ENCODE measurements at places on chromosomes 7 and 10.

DNA sequence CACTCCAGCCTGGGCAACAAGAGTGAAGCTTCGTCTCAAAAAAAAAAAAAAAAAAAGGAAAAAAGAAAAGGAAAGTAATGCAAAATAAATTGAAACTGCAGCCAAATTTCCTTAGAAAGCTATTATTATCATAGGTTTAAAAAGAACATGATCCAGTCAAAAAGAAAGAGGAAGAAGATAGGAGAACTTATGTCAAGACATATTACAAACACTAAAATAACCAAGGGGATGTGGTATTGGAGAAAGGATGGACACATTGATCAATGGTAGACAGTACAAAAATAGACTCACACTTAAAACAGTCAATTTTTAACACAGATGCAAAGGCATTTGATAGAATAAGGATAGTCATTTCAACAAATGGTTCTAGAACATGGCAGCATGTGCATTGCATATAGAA lies 27.3 kb upstream of the PFKP start:
- DNase-seq: no peak

DNA sequence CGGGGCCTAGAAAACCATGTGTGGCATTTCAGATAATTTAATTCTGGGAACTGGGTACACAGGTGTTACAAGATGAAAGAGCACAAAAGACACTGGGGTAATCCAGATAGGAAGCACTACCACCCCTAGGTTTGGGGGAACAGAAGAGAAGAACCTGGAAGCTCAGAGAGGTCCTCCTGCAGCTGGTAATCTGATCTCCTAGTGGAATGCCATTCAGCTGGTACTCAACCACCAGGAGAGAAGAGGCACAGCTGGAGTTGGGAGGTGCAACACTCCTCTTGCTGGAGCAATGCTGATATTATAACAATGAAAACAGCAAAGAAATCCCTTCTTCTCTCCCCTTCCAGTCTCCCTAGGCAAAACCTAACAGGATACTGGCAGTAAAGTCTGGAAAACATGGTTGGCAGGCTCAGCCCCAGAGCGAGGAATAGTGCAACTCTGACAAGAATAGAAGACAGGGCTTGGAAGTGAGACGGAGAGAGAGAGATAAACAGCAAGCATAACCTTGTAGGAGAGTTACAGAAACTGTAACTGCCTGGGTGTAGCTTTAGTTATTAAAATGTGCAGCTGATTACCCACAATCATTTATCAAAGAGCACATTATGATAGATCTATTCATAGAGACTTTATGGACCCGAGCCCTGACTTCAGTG lies 35.0 kb downstream of the NRF1 start:
- DNase-seq: no peak

- no peak for DNase-seq
Measured at GRCh38 chr10:52466464-52466863, 152.4 kb downstream of the DKK1 start.

- no peak for DNase-seq
Measured at GRCh38 chr7:104985259-104985617, 28.8 kb upstream of the KMT2E start.

GRCh38 chr10:71112138-71112785 lies 100.1 kb upstream of the UNC5B start:
- DNase-seq: no peak

DNA sequence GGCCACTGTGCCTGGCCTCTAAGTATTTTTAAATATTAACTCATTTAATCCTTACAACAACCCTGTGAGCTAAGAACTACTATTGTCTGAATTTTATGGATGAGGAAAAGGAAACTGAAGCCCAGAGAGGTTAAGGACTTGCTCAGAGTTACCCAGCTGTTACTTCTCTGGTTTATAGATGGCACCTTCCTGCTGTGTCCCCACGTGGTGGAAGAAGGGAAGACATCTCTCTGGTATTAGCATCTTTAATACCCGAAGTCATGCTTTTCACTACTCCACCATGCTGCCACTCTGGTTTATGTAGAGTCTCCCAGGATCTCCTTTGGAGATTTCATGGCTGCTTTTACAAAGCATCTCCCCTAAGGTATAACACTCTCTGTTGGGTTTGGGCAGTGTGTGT lies 105.5 kb upstream of the MKLN1 start:
- no peak for DNase-seq

- DNase-seq: no peak
Measured at GRCh38 chr7:158811461-158811860, 17.8 kb downstream of the ESYT2 start.

- DNase-seq: no peak
Measured at GRCh38 chr10:13839030-13839429, 252.3 kb downstream of the PRPF18 start.

DNA sequence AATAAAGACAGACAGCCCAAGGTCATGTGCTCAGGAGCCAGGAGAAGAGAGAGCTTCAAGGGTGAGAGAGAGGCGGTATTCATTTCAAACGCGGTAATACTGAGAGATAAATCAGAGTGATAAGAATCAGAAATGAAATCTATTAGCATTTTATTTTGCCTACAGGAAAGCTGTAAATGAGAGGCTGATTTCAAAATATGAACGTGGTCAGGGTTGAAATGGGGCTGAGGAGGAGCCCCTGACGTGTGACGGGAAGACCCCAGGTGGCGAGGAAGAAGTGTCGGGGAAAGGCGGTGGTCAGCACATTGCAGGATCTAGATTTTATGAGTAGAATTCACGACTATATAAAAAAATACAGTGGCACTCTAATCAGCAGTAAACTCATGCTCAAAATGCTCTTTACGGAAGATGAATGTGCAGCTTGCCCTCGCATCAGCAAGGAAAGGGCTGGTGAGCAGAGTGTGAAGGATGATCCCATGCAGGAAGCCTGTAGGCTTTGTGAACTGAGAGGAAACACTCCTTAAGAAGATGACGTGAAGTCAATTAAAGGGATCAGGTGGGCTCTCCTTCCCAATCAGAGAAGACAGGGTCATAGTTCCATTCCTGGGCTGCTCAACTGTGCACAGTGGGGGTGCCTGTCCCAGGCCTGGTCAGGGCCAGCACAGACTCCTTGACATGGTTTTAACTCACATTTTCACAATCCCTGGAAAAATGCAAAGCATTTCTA lies 360.2 kb downstream of the PTPRN2 start:
- no peak for DNase-seq

DNA sequence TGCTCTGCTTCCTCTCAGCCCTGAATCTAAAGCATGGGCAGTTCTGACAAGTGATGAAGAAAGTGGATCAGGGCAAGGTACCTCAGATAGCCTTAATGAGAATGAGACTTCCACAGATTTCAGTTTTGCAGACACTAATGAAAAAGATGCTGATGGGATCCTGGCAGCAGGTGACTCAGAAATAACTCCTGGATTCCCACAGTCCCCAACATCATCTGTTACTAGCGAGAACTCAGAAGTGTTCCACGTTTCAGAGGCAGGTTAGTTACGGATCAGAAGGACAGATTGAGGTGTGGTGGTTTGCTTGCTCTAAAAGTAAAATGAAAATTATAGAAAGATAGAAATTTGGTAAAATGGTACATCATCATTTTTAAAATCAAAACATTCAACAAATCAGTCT lies 130.4 kb downstream of the AASS start:
- DNase-seq: no peak

GRCh38 chr10:24463611-24464426 lies 254.9 kb downstream of the KIAA1217 start:
- peak; percentile 90 for DNase-seq

- DNase-seq: no peak
Measured at GRCh38 chr10:118114992-118115391, 68.3 kb upstream of the RAB11FIP2 start.

GRCh38 chr7:66928388-66928787 lies 7.4 kb downstream of the TMEM248 start:
- DNase-seq: no peak

GRCh38 chr10:112700215-112700671 lies 249.8 kb upstream of the TCF7L2 start:
- DNase-seq: no peak

- DNase-seq: no peak
Measured at GRCh38 chr10:91787258-91787657, 11.0 kb upstream of the TNKS2 start.

- DNase-seq: no peak
Measured at GRCh38 chr7:44291066-44291732, 34.2 kb downstream of the CAMK2B start.

GRCh38 chr7:3154881-3155494 lies 111.3 kb upstream of the CARD11 start:
- DNase-seq: peak; percentile 42

DNA sequence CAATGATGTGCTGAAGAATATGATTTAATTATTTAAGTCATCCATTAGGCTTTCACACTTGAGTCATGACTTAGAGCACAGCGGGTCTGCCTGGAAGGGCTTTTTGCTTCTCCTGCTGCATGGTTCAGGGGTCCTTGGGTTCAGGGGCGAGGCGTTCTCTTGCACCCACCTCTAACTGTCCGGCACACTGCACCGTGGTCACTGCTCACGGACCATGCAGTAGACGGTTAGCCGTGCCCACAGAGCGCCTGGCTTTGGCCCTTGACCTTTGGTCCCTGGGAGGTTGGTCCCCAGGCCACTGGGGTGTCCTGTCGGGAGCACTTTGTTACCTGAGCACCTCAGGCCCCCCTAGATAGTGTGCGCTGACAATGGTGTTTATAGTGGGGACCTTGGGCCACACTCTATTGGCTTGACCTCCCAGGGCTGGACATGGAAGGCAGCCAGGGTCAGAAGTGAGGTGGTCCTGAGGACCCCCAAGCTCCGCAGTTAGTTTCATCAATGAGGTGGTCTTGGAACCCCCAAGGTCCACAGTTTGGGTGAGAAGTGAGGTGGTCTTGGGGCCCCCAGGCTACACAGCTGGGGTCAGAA lies 110.6 kb downstream of the ACTR3B start:
- DNase-seq: no peak

- DNase-seq: no peak
Measured at GRCh38 chr10:61742812-61743211, 80.1 kb downstream of the CABCOCO1 start.

DNA sequence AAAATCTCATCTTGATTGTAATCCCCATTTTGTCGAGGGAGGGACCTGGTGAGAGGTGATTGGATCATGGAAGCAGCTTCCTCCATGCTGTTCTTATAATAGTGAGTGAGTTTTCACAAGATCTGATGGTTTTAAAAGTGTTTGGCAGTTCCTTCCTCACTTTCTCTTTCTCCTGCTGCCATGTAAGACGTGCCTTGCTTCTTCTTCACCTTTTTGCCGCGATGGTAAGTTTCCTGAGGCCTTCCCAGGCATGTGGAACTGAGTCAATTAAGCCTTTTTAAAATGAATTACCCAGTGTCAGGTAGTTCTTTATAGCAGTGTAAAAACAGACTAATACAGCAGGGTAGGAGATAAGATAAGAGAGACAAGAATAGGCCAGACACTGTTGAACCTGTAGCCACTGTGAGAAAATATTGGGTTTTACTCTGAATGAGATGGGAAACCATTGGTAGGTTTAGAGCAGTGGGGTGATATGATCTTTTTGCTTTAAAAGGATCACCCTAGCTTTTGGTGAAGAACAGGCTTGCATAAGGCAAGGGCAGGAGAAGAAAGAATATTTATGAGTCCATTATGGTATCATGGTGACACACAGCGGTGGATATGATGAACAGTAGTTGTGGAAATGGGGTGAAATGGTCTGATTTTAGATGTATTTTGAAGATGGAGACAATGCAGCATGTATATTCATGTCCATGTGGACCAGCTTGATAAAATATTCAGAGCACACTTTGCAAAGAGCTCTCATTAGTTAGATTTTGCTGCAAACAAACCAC lies 11.5 kb downstream of the OR6B1 start:
- peak; percentile 8 for DNase-seq

DNA sequence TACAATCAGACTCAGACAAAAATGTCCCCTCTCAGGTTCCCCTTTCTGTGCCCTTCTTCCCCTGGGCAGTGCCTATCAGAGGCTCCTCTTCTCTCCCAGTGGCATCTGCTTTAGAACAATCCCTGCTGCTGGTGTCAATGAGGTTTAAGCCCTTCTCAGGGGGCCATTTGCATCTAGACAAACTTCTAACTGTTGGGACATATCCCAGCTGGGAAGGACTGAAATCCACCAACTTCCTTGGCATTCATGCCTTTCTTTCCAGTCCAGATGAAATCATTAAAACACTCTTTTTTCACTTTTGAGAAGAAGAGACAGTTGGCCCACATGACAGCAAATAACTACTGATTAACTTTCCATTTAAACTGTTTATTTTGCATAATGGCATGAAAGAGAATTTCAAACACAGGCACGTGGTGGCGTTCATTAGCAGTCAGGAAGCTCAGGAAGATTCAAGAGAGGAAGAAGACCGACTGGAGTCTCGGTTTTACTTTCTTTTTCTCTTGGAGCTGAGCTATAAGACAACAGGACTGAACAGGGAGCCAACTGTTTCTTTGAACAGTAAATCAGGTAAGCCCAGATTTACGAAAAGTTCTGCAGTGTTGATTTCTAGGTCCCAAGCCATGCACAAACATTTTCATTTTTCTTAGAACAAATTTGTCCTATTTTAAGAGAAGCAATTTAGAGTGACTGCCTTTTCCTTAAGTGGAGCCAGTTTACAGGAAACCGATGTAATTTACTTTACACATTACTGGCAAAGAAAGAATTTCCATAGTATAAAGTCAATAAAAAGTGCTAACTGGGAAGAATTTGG lies at the start of gene GIMAP2:
Gene GIMAP2 (plus strand): TSS at position 488 of the 811 bp plus-strand sequence. CDS start 1,354 bp downstream, outside the sequence.
- DNase-seq: peak; percentile 16

DNA sequence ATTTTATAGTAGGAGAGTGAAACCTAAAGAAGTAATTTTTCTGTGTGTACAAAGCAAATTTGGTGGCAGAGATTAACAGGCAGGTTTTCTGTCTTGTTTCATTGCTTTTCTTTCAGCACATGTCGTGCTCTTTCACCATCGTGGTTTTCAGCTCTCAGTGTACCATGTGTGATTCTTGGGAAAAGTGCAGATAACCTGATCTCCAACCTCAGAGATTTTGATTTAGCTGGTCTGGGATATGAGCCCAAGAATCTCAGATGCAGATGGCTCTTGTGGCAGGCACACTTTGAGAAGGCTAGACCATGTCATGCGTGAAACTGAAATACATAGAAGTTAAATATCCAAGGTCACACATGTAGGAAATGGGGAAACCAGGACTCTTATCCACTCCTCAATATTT lies 317.4 kb downstream of the EXOC4 start:
- DNase-seq: no peak

DNA sequence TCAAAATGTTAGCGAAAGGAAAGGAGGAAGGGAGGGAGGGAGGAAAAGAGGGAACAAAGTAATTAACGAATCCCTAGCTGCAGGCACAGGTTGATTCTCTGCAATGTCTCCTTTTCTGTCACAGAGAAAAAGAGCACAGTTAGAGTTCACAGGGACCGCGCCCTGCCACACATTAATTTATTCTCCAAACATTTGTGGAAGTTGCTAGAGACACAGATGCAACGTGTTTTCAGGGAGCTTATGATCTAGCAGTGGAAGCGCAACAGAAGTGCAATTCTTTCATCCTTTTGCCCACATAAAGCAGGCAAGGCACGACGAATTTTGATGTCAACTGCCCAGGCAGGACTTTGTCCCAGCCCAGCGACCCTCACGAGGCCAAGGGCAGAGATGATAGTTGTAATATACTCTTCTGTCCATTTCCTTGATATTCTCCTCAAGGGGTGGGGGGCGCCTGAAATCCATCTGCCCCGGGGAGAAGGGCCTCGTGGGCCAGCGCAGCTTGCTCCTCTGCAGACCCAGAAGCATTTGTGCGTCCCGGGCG lies 101.7 kb upstream of the ZNF438 start:
- DNase-seq: no peak

- no peak for DNase-seq
Measured at GRCh38 chr10:11386044-11386443, 225.4 kb downstream of the USP6NL start.
